HT1080 (cell line): ENCODE measurements at places on chromosomes 7 and 10.

GRCh38 chr10:130138479-130138866 is 2.3 kb downstream of the GLRX3 start:
- peak; percentile 70 for DNase-seq

DNA sequence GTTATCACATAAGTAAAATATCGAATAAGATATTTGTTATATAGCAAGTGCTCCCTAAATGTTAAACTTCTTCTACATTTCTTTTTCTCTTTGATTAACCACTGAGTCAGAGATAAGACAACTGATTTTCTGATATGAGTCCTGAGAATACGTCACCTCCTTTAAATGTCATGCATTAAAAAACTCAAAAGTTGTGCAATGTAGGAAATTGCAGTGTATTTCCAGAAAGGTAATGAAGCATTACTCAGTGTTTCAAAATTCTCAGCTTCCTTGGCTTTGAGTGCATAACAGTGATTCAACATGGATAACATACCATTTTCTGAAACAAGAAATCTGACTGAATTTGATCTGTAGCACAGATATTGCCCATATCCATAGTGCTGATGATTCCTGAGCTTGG is 155.8 kb downstream of the BMPER start:
- peak; percentile 61 for DNase-seq

DNA sequence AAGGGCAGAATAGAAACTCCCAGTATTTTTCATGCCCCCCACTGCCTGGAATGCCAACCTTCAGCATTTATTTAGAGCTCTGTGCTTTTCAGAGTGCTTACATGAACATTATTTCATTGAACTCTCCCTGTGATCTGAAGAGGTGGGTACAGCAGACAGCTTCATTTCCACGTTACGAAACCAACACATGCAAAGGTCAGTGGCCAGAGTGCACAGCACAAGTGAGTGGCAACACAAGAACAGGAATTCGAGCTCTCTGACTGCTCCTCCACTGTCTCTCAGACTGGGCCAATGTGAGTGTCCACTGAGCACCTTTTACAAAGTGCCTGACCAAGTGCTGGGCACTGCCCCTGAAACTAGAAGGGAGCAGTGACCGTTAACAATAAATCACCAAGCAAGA is 162.9 kb downstream of the GLI3 start:
- no peak for DNase-seq

DNA sequence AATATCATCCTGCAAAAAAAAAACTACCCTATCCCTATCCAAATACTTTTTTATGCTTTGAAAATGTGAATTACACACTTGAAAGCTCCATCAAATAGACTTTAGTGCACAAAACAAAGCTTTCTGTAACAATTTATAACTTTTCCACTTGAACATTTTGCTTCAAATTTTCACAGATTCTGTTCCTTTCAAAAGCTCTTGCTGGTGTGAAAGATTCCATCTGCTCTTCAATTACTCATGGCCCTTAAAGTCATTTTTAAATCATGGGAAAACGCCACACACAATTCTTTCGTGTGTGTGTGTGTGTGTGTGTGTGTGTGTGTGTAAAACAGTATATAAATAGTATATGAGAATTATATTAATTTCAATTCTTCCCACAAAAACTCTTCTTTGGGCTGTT is 167.5 kb downstream of the PRPF18 start:
- DNase-seq: no peak

DNA sequence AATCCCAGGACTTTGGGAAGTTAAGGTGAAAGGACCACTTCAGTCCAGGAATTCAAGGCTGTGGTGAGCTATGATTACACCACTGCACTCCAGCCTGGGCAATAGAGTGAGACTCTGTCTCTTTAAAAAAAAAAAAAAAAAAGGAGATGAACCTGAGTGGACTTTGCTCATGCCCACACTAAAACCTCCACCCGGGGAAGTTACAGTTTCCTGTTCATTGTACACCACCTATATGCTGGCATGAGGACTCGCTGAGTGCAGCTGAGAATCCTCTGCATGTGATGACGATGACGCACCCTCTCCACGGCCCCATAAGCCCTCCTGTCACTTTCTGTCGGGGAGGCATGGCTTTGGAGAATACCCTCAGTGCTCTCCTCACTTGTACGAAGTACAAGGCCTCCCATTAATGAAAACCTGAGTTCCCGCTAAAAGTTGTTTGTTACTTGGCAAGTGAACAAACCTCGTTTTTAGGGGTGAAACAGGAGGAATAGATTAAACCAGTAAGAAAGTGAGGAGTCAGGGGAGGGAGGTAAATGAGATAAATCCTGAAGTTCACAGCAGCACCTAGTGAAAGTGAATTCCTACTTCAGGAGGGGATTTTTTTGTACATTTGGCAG is 15.9 kb downstream of the TMEM176B start:
- DNase-seq: no peak

GRCh38 chr7:94782777-94783176 is 124.6 kb upstream of the PPP1R9A start:
- DNase-seq: no peak

- DNase-seq: peak; percentile 29
Observed at GRCh38 chr10:14378387-14378960, 47.8 kb upstream of the FRMD4A start.

- no peak for DNase-seq
Observed at GRCh38 chr7:85074992-85075391, 111.9 kb downstream of the SEMA3D start.

DNA sequence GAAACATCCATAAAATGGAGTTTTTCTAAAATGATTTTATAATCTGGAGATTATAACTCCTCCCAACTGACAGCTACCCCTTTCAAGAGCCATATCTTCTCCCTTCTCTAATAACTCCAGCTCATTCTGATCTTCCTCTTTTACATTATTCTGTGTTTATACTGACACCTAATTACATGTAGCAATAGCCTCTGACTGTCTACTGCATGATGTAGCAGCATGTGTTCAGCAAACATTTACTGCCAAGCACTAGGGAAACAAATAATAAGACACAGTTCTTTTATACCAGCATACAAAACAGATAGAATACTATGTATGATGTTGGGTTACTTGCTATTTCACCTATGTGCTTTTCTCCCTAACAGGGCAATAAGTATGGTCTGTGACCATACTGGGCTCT is 20.7 kb downstream of the RBM28 start:
- no peak for DNase-seq

GRCh38 chr7:97001656-97002554 is 3.4 kb upstream of the DLX6 start:
- no peak for DNase-seq

GRCh38 chr7:106866298-106867281 is 1.5 kb downstream of the PIK3CG start:
- no peak for DNase-seq

GRCh38 chr7:116436305-116436826 is 63.2 kb upstream of the CAV2 start:
- DNase-seq: no peak

GRCh38 chr10:131972474-131973071 is 9.2 kb downstream of the BNIP3 start:
- DNase-seq: no peak
